ENCODE measurements at places on chromosomes 16 and 17. TPM values are rescaled to one million over a fixed set of nuclear protein-coding genes. Genes with fewer than 3 reads are reported as not detected.

The HOXB7 gene
- 0.10 TPM for total RNA-seq

The CRISPLD2 gene
- total RNA-seq, result 17.5 TPM

The PRAC2 gene
- not detected for total RNA-seq

The CDC6 gene
- 0.21 TPM for total RNA-seq

The EPOP gene
- total RNA-seq, result 0.63 TPM

The ANKFN1 gene
- total RNA-seq, result not detected

The CDRT15L2 gene
- total RNA-seq, result not detected

The NEUROD2 gene
- total RNA-seq, result under 0.01 TPM

The KRTAP1-1 gene
- not detected for total RNA-seq

The TOM1L1 gene
- 1.3 TPM for total RNA-seq

The C17orf113 gene
- 0.21 TPM for total RNA-seq

The MYADML2 gene
- not detected for total RNA-seq

The AURKB gene
- 1.5 TPM for total RNA-seq

The DLX3 gene
- not detected for total RNA-seq

The PPY gene
- total RNA-seq, result not detected

The MT1A gene
- not detected for total RNA-seq

The HS3ST2 gene
- total RNA-seq, result not detected

The CPHXL2 gene
- total RNA-seq, result not detected

The PIPOX gene
- total RNA-seq, result 2.9 TPM

The KATNIP gene
- total RNA-seq, result 15.7 TPM

The KRT33B gene
- not detected for total RNA-seq

The ALOX15 gene
- total RNA-seq, result not detected

Measured in mononuclear cell (primary cell).